NCI-H1417 (cell line): ENCODE measurements at places on chromosomes 4 and X.

GRCh38 chr4:184355111-184355604, 119.2 kb downstream of the IRF2 start:
- DNase-seq, result no peak

GRCh38 chr4:184960505-184960971, 57.8 kb upstream of the HELT start:
- no peak for DNase-seq

DNA sequence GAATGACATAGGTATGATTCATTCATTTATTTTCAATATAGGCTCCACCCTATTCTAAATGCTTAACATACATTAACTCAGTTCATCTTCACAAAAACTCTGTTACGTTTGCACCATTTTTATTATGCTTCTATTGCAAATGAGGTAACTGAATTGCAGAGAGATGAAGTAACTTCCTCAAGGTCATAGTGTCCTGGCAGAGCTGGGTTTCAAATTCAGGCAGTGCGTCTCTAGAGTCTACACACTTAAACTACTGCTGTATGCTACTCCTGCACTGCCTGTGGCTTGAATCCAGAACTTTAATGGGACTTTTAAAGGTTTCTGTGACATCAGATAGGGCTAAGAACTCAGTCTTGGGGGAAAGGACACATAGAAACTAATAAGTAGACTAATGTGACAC, 413.4 kb downstream of the UBE2NL start:
- DNase-seq, result no peak

DNA sequence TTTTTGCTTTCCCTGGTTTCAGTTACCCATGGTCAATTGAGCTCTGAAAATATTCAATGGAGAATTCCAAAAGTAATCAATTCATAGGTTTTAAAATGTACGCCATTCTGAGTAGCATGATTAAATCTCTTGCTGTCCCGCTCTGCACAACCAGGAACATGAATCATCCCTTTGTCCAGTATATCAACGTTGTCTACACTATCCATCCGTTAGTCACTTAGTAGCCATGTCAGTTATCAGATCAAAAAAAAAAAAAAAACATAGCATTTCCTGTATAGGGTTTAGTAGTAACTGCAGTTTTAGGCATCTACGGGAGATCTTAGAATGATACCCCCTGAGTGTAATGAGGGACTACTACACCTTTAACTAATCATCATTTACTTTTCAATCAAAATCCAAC, 15.1 kb downstream of the LAMP2 start:
- DNase-seq, result no peak

DNA sequence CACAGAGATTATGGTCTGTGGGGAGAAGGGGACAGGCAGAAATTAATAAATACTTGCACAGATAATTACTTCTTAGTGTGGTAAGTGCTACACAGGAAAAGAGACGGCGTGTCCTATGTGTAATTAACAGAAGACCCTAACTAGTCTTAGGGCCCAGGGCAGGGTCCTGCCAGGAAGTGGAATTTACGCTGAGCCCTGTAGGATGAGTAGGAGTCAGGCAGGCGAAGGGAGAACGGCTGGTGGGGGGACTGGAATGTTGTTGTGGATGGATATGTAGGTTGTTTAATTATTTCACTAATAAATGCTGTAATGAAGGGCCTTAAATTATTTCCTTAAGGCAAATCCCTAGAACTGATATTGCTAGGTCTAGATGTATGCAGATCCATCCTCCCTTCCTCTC, 26.7 kb upstream of the MFAP3L start:
- DNase-seq, result no peak

DNA sequence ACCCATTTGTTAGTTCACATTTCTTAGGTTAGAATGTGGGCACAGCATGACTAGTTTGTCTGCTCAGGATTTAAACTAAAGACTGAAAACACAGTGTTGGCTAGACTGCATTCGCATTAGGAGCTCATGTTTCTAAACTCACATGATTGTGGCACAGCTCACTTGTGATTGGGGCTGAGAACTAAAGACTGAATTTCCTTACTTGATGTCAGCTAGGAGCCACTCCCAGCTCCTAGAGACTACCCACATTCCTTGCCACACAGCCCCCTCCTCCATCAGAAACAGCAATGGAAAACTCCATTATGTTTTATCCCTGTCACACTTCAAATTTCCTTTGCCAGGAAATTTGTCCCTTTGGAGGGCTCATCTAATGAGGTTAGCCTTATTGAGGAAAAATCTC, 170.2 kb upstream of the NUDT6 start:
- no peak for DNase-seq

GRCh38 chr4:3266076-3266475, 17.1 kb downstream of the MSANTD1 start:
- DNase-seq, result no peak

DNA sequence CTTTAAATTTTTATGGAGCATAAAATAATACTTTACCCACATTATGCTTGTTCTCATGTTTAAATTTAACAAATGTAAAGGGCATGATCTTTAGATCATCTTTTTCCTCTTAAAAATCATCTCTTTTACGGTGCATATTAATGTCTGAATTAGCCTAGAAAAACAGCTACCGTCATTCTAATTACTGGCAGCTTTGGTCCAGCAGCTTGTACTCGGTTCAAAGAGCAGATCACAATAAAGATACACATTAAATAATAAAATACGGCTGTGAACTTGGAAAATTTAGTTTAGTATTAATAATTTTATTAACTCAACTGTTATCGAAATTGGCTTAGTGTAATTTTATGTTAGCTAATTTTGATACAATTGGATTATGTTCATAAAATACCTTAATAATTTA, 19.1 kb downstream of the CCSER1 start:
- DNase-seq, result peak; percentile 44

GRCh38 chr4:173074501-173074946, 94.1 kb upstream of the GALNT7 start:
- peak; percentile 78 for DNase-seq

GRCh38 chr4:26821677-26822503, 38.8 kb upstream of the STIM2 start:
- no peak for DNase-seq

DNA sequence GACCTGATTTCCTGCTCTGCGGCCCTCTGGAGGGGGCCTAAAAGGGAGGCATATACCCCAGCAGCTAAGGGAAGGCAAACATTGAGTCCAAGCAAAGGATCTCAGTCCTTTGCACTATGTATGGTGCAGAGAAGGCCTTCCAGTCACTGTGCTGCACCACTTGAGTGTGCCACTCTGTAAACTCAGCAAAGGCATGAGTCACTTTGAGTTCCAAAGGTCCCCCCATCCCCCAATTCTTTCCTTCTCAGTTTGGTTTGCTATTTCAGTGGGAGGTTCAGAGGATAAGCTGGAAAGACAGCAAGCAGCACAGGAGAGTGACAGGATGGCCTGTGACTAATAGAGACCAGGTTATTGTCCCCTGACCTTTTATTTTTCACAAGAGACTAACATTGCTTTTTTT, 131.3 kb downstream of the FHDC1 start:
- DNase-seq, result no peak

DNA sequence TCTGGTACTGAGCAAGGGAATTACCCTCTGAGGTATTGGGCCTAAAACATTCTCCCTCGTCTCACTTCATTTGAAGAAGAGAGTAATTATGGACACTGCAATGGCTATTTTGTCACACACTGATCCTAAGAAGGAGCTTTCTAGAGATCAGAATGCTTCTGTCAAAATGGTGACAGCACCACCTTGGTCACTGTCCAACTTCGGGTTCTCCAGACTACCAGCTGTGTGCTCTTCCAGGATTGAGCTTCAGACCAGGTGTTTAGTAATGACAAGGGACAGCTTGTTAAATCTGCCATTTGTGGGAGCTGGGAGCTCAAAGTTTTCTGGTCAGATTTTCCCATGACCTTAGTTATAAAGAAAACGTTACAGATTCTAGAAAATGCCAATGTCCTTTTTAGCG, 105.4 kb downstream of the POLA1 start:
- peak; percentile 71 for DNase-seq

DNA sequence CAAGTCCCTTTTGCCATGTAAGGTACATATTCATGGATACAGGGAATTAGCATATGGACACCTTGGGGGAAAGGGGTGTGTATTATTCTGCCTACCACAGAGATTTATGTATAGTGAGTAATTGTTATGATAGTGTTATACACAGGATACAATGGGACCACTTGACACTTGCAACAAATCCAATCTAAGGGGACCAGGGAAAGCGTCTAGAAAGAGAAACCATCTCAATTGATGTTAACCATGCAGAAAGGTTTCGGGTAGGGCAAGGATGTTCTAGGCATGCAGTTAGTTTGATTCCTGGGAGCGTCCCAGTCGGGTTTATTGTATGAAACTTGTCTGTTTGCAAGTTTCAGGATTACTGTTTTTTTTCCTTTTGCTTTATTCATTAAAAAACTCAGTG, 34.2 kb downstream of the MMRN1 start:
- no peak for DNase-seq

DNA sequence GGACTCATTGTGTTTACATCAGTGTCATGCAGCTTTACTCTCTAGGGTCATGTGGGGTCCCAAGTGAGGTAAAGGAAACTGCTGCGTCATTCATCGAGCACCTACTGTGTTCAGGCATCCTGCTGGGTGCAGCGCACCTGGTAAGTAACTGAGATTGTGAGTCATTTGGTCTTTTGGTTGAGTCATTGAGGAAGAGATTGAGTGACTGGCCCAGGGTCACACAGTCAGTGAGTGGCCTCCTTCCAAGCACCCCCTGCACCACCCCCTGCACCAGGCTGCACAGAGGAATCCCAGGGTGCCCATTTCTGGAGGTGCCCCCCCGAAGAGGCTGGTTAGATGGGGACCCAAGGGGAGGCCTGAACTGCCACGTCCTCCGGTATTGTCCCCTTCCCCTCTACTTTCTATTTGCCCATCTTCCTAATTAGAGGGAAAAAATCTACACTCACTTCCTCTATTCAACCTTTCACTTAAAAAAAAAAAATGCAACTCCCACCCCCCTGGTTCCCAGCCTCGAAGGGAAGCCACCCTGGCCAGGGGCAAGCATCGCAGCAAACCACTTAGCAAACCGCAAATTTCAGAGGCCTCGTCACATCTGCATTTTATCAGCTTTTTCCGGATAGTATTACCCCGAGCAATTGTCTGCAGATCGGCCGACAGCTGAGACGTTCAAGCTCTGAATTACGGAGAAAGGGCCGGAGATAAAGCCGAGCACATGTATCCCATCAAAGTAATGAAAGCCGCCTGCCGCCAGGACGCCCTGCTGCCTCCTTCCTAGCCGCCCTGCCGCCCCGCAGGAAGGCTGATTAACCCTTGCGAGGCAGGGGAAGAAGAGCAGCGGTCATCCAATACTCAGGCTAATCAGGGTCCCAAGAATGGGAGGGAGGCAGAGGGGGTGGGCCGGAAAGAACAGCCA, 96.3 kb upstream of the MSX1 start:
- DNase-seq, result no peak

DNA sequence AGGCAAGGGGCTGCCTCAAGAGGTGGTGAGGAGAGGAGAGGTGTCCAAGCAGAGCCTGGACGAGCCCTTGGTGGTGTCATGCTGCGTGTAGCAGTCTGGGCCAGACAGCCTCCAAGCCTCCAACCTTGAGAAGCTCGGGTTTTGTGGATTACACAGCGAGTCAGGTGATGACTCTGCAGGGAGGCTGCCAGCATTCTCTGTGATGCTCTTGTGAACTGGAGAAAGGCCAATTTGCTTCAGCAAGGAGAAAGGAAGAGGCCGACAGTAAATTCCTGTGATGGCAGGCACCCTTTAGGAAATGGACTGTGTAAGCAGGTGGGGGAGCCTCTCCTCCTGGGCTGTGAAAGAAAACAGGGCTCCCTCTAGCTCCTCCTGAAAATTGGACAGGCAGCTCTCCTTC, 36.0 kb upstream of the CD99L2 start:
- no peak for DNase-seq

- DNase-seq, result peak; percentile 15
These were observed 311.6 kb downstream of the FAM133A start for GRCh38 chrX:93985344-93986307.

- no peak for DNase-seq
These were observed 16.8 kb downstream of the BTC start for GRCh38 chr4:74777531-74777930.

GRCh38 chr4:48153791-48154550, 19.9 kb upstream of the TXK start:
- no peak for DNase-seq

DNA sequence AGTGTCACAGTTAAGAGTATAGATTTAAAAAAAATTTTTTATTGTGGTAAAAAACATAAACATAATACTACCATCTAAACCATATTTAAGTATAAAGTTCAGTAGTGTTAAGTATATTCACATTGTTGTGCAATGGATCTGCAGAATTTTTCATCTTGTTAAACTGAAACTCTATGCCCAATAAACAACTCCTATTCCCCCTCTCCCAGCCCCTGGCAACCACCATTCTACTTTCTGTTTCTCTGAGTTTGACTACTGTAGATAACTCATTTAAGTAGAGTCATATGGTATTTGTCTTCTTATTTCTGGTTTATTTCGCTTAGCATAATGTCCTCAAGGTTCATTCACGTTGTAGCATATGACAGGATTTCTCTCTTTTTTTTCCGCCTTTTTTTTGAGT, 112.4 kb downstream of the PTTG2 start:
- DNase-seq, result no peak

DNA sequence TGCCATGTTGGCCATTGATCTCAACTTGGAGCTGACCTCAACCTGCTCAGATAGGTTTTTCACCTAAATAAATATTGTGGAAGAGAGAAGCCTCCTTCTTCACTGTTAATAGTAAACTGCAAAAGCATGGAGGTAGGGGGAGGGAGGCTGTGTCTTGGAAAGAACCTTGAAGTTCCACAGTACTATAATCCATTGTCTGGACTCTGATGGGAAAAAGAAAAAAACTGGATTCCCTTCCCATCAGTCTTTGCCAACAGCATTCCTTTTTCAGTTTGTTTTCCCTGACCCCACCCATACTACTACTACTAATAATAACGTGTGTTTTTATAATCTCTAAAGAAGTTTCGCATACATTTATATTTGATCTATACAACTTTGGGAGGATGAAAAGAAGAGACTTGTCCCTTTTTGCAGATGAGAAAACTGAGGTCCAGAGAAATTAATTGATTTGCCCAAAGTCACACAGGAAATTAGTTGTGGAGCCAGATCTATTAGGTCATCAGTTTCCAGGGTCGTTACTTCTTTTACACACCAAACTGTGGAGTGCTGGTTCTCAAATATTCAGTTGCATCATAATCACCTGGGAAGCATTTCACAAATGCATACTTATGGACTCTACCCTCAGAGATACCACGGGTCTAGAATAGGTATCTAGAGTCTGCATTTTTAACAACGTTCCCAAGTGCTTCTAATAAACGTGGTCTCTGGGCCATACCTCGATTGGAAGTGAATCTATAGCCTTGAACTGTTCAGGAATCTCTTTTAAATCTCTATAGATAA, 59.1 kb downstream of the LUZP4 start:
- DNase-seq, result no peak

GRCh38 chr4:2177443-2178093, 64.4 kb downstream of the HAUS3 start:
- no peak for DNase-seq

DNA sequence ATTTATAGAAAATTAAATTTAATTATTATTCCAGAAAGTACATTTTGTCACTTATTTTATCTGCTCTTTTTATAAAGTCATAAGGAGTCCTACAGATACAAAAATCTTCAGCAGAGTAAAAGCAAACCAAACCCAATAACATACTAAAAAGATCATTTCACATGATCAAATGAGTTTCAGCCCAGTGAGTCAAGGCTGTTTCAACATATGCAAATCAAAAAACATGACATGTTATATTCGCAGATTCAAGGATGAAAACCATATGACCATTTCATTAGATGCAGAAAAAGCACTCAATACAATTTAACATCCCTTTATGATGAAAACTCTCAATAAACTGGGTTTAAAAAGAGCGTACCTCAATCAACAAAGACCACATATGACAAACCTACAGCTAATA, 214.3 kb downstream of the FAT4 start:
- DNase-seq, result no peak

GRCh38 chr4:43990963-43991362, 457.6 kb downstream of the KCTD8 start:
- DNase-seq, result no peak
